WERI-Rb-1 (cell line): ENCODE measurements at places on chromosomes 12 and 14.
A peak's percentile ranks its signal among the peaks of the same experiment; 100 is the strongest.

- DNase-seq: no peak
Observed at GRCh38 chr14:89382901-89383845, 33.9 kb downstream of the FOXN3 start.

DNA sequence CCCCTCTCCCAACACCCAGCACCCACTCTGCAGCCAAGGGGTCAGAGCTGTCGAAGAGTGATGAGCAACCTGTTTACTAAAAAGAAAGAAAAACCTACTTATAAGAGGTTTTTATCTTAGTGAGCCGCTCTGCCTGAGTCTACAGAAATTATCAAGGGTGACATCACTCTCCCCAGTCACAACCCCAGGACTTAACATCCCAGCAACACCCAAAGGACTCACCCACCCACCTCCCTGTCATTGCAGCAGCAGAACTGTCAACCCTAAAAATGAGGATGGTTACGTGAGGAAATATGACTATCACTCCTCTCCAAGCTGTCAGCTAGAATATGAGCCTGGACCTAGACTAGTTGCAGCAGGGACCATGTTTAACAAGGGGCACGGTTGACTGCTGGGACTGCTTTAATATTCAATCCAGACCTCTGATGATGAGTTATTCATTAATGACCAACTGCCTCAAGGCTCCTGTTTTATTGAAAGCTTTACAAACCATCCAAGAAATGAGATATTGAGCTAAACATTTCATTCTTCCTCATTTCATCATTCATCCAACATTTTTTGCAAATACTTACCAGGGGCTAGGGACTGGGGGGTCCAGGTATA, 53.9 kb upstream of the FICD start:
- no peak for DNase-seq

- DNase-seq: peak; percentile 82
Observed at GRCh38 chr12:48350249-48351021, at the start of gene ZNF641. Gene ZNF641 (minus strand): TSS chr12:48350919. CDS start chr12:48348090, 2,829 bp downstream.

- no peak for DNase-seq
Observed at GRCh38 chr12:103013741-103014300, 56.3 kb downstream of the ASCL1 start.

GRCh38 chr12:67078957-67079356, 190.2 kb upstream of the CAND1 start:
- DNase-seq: no peak

DNA sequence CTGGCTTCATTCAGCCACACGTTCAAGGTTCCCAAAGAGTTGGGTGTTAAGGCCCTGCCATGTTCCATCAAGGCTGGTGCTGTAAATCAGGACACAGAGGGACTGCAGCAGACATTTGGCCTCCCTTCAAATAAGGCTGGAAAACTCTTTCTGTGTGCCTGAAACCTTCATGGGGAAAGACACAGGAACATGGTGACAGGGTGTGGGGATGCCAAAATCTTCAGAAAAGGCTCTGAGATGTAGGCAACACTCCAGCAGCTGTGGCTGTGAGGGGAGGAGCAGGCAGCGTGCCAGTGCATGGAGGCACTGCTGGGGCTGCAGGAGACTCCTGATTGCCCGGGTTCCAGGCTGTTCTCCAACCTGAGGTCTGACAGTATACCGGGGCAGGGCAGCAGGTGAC, 15.0 kb downstream of the POMT2 start:
- no peak for DNase-seq

GRCh38 chr12:95055057-95055456, 18.4 kb downstream of the NR2C1 start:
- no peak for DNase-seq

- no peak for DNase-seq
Observed at GRCh38 chr14:49424436-49425331, 161.5 kb downstream of the RPS29 start.

DNA sequence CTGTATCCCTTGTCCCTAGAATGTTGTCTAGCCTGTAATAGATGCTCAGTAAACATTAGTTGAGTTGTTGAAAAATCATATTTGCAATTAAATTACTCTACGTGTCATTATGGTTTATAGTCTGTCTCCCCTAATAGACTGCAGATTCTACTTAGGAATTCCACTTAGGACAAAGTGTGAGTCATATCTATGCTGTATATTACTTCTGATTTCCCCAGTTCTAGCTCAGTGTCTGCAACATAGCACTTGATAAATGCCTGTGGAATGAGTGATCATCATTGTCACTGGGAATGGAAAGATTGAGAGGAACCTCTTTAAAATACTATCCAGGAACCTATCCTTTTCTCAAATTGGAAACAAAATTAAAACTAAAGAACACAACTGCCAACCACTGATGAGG, 99.3 kb downstream of the TBX5 start:
- no peak for DNase-seq

DNA sequence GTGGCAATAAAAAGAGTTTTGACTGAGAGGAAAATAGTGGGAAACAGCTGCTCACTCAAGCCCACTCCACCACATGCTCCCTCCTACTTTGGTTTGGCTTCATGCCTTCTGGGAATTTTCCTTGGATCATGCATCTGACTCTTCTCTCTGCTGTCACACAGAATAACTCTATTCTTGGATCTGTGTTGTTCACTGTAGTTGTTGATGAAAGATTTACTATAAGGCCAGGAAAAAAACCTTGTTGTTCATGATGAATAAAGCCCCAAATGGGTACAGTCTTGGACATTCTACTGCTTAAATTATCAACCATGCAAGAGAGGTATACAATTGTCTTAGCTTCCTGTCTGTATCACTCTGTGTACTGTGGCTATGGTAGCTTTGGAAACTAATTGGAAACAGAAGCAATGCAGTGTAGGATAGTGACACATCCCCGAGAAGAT, 70.5 kb downstream of the TMX1 start:
- DNase-seq: no peak

- DNase-seq: no peak
Observed at GRCh38 chr12:24200010-24200409, 250.5 kb upstream of the SOX5 start.
